Right lung (tissue), 10 donors: ENCODE measurements at places on chromosomes 13 and 19. TPM values are rescaled to one million over a fixed set of nuclear protein-coding genes. Genes with fewer than 3 reads are reported as not detected.
A peak's percentile ranks its signal among the peaks of the same experiment; 100 is the strongest.

DNA sequence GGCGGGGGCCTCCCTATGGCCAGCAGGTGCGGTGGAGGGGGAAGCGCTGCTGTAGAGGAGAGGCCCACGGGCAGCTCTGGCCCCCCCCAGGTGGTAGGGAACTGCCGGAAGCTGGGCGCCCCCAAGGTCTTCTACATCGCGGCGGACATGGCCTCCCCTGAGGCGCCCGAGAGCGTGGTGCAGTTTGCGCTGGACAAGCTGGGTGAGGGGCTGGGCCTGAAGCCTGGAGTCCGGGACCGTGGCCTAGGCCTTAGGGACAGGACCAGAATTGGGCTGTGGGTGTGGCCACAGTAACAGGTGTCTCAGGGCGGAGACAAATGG lies 3.8 kb upstream of the RPL36 start:
- DNase-seq, result no peak

GRCh38 chr13:93233997-93234416 lies 7.4 kb downstream of the GPC6 start:
- no peak for DNase-seq

Gene ZNF574
- 11.4 TPM for polyA plus RNA-seq

DNA sequence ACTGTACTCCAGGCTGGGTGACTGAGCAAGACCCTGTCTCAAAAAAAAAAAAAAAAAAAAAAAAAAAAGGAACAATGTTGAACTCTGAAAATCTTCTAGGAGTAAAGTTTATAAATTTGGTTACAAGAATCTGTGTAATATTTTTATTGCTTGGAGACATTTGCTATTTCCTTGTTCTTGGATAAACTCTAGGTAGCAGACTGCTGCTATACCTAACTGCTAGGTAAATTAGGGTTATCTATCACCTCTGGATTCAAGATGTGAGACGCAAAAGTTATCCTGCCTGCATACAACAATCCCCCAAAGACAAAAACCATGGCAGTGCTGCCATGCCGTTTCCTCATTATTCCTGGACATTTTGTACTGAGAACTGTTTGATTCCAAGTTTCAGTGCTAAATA lies 33.7 kb downstream of the UBL3 start:
- no peak for DNase-seq

- DNase-seq, result peak; percentile 80
These were observed 8.6 kb downstream of the ISOC2 start for GRCh38 chr19:55452749-55453346.

Gene KLK14
- polyA plus RNA-seq, result not detected

DNA sequence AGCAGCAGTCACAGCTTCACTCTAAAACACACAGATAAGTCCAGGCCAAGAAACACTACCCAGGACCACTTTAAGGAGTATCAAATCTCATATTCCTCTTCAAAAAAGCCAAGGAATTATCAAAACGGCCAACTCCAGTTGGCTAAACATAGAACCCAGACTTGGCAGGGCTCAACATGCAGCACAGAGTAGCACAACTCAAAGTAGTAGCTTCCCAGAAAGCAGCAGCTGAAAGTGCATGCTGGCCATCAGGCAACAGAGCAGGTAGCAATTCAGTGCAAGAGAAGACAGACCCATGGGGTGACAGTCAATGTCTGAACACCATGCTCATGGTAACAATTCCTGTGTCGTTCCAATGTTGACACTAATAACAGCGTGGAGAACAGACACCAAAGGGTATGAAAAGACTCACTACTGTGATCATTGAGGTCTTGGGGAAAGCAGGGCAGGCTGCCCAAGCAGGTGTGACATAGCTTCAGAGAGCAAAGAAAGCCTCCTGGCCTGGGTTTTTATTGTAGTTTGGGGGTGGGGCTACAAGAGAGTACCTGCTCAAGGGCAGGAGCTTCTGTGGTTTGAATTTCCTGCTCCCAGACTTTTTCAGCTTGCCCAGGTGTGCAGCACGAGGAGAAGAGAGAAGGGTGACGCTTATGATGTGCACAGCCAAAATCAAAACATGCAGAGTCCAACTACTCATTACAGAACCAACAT lies 6.2 kb downstream of the ZNF709 start:
- DNase-seq, result no peak

DNA sequence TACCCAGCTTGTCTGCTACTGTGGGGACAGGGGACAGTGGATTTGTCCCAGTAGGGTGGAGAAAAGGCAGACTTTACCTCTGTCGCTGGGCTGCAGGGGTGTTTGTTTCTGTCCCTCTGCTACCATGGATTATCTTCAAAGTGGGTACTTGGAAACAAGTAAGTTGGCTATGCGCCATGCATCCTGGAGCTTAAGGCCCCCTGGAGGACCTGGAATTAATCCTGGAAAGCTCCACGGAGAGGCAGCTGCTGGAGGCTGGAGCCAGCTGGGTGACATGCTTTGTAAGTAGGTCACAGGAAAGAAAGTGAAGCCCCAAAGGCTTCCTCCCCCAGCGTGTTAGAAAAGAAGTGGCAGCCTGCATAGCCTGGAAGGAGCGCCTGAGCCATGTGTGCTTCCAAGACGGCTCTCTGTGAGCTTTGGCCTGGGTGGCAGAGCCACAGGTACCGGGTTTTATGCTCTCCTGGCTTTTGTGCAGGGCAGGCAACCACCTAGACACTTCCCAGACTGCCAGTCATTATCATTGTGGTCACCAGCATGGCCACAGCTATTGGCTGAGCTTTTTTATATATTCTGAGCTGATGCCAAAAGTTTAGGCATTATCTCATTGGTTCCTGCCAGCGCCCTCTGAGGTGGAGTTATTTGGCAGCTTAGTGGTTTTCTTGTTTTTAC lies 9.5 kb downstream of the B3GLCT start:
- DNase-seq, result peak; percentile 62

Gene SYNE4
- 10.9 TPM for polyA plus RNA-seq

Gene TM9SF2
- polyA plus RNA-seq, result 148 TPM

- DNase-seq, result no peak
These were observed 476.2 kb downstream of the KLF12 start for GRCh38 chr13:73657821-73658540.

Gene ZNF573
- polyA plus RNA-seq, result 18.5 TPM
